ENCODE measurements at places on chromosomes 13 and 19.
A peak's percentile ranks its signal among the peaks of the same experiment; 100 is the strongest.

- DNase-seq = no peak
These were observed 14.5 kb downstream of the ZNF708 start for GRCh38 chr19:21314676-21315075.

GRCh38 chr19:10565028-10565566 is 713 bp downstream of the KRI1 start:
- no peak for DNase-seq

DNA sequence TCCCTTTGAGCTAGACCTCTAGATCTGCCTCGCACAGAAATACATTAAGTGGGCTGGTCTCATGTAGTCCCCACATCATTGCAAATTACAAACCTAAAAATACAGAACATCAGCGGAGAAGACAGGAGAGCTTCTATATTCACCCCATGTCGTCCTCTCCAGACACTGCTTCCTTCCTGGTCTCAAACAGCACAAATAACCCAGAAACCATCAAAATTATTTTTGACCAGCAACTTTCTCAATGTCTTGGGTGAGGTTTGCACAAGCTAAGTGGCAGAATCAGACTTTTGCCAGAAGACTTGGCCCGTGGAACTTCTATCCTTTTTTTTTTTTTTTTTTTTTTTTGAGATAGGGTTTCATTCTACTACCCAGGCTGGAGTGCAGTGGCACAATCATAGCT is 28.2 kb downstream of the CLEC17A start:
- DNase-seq = no peak

DNA sequence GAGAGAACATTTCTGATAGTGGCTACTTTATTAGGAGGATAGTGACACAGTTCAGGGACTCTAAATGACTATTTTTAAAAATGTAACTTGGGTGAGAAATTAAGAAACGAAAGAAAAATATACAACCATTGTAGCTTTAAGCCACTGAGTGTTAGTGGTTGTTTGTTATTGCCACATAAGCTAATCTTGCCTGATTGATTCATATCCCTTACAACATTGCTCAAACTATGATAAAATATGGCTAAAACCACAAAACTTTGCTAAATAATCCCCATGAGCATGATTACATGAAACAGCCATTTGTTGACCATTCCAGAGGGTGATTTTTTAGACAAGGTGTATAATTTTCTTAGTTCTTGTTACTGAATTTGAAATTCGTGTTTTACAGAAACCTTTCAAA is 343.4 kb downstream of the SLITRK5 start:
- DNase-seq = no peak

- peak; percentile 63 for DNase-seq
These were observed 7.3 kb downstream of the OPA3 start for GRCh38 chr19:45577111-45577905.

GRCh38 chr19:53877361-53877766 is 4.6 kb upstream of the PRKCG start:
- no peak for DNase-seq

Measured in GM04504 (cell line).